ENCODE measurements at places on chromosomes 5 and 9. TPM values are rescaled to one million over a fixed set of nuclear protein-coding genes. Genes with fewer than 3 reads are reported as not detected.

DNA sequence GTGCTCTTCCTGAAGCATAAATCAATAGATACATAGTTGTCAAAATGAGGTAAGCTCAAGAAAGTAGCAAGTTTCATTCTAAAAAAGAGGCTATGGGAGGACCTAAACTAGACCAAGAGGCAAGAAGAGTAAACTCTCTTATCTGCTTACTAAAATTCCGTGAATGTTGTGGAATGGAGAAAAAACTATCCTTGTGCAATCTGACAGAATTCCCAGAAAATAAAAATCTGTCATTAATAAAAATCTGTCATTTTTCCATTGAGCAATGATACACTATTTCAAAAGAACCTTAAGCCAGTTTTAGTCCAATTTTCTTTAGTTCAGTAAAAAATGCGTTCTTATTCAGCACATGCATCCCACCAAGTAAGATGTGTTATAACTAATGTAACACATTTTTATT lies 15.9 kb upstream of the FANCC start:
- no peaks in the 10 kb centered on the region for H3K4me1 ChIP-seq
- H3K27ac ChIP-seq = no peak overlapping the region
- H3K4me3 ChIP-seq = no peak overlapping the region

GRCh38 chr5:139844472-139845145 lies 49.0 kb downstream of the PSD2 start:
- H3K27ac ChIP-seq = no peak overlapping the region
- no peaks in the 10 kb centered on the region for H3K36me3 ChIP-seq
- no peak overlapping the region for H3K4me3 ChIP-seq
- H3K4me1 ChIP-seq = no peaks in the 10 kb centered on the region
- peaks cover 18% of the 10 kb centered on the region for H3K27me3 ChIP-seq

DNA sequence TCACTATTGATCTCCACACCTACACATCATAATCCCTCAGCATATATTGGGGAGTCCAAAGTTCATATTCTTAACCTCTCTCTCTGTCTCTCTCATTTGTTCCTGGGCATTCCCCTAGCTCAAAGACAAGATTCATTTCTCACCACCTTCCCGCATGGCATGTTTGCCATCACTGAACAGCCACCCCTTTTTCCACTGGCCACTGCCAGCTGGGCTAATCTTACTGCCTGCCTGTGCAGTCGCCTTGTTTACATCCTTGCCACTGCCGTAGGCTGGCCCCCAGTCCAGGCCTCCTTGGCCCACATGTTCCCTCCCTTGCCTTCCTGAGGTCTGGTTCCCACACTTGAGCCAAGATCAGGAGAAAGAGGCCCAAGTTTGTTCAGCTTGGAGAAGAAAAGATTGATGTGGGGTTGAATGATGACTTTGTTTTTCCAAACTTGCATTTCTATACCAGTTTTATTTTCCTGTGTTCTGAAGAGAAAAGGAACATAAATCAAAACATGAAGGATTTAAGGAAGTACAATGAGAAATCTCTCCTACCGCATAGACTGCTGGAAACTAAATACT lies 80.2 kb downstream of the PLAC8L1 start:
- H3K27me3 ChIP-seq = 0 out of 2 replicates have a peak, but pooled peaks cover 4% of the 10 kb centered on the region
- H3K36me3 ChIP-seq = no peaks in the 10 kb centered on the region
- no peak overlapping the region for H3K4me3 ChIP-seq
- no peak for DNase-seq
- H3K4me1 ChIP-seq = no peaks in the 10 kb centered on the region
- H3K27ac ChIP-seq = no peak overlapping the region

DNA sequence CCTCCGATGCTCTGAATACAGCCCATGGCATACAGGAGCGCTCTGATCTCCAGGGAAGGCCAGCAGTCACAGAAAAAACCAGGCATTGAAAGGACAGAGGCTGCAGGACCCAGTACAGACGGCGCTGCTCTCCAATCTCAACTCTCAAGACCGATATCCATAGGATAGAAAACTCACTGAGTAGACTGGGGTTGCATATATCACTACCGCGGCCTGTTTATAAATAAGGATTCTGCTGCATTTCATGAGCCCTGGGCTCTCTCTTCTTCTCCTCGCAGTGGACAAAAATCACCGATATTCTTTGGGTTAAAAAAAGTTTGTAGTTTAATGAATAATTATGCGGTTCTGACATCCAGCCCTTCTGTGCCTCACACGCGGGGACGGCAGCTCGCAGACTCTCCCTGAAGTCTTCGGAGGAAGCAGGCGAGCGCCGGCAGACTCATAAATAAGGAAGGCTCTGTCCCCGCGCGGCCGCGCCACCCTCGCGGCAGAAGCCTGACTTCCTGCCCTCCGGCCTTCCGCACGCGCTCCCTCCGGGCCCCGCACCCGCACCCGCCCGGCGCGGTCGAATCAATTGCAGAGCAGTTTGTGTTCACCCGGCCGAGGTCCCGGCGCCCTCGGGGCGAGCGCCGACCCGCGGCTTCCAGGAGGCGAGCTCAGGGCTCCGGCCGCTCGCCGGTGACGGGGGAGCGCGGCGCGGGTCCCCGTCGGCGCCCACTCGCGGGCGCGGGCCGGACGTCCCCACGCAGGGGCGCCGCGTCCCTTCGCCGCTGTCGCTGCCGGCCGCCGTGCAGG lies at the start of gene FAM78A:
FAM78A (minus strand) TSS at position 417 of the 795 bp plus-strand sequence; CDS start at position 86, 331 bp downstream.
- H3K27me3 ChIP-seq = peaks cover 8% of the 10 kb centered on the region
- H3K4me3 ChIP-seq = peak within 1 kb of the TSS; percentile 81
- H3K36me3 ChIP-seq = no peaks in the 10 kb centered on the region
- no peak within 1 kb of the TSS for H3K27ac ChIP-seq

DNA sequence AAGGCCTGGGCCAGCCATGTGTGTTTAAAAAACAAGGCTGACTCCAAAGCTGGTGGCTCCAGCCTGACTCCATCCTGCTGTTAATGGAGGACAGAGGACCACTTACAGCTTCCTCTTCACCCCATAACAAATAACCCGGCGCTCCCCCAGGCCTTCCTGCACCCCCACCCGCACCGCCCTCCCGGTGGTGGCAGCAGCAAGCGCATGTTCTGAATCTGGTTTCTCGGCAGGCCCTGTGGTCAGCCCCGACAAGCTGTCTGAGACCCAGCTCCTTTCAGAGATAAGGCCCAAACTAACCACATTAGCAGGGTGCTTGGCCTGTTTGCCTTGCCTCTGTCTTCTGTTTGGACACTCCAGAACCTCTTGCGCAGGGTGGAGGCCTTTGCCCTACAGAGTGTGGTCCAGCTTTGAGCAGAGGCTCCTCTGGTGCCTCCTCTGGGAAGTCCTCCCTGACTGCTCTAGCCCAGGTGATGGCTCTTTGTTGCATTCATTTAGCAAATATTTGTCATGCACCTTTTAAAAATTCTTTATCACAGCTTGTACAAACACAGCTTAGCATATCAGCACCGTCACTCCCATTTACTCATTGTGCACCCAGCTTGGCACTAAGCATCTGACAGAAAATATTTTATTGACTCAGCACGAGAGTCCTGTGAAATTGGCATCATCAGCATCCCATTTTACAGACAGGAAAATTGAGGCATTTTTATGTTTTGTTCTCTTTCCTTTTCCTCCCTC lies 78.4 kb downstream of the NDFIP1 start:
- no peak overlapping the region for H3K27ac ChIP-seq
- no peak for DNase-seq

- no peaks in the 10 kb centered on the region for H3K36me3 ChIP-seq
- no peaks in the 10 kb centered on the region for H3K27me3 ChIP-seq
- peaks cover 9% of the 10 kb centered on the region for H3K4me1 ChIP-seq
- no peak for DNase-seq
Observed at GRCh38 chr9:76717176-76717575, 47.1 kb upstream of the PCA3 start.

GRCh38 chr5:74546796-74547195 lies 93.7 kb downstream of the ENC1 start:
- no peaks in the 10 kb centered on the region for H3K36me3 ChIP-seq
- H3K27ac ChIP-seq = no peak overlapping the region
- DNase-seq = peak; percentile 48
- no peak overlapping the region for H3K4me3 ChIP-seq
- H3K27me3 ChIP-seq = no peaks in the 10 kb centered on the region

- H3K36me3 ChIP-seq = no peaks in the 10 kb centered on the region
- H3K4me1 ChIP-seq = peaks cover 9% of the 10 kb centered on the region
- H3K4me3 ChIP-seq = peak overlapping the region; percentile 86
- H3K27ac ChIP-seq = peak overlapping the region; percentile 47
- DNase-seq = peak; percentile 62
Observed at GRCh38 chr5:54309691-54310432, 511 bp downstream of the ARL15 start.

DNA sequence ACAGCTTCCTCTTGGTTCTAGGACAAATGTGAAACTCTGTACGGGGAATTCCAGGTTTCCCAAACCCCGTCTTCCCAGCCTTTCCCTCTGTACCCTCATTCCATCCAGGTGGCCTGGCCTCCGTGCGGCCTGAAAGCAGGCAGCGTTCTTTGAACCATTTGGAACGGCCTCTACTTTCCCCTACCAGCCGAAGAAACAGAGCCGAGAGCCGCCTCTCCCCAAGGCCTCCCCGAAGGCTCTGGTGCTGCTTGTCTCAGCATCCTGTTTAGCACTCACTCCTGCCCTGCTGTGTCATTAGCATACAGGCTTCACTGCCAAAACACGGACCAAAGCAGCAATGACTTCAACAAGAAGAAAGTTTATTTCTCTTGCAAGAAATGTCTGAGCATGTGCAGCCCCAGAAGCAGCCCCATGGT lies 137.7 kb downstream of the HSD17B3 start:
- no peaks in the 10 kb centered on the region for H3K4me1 ChIP-seq
- DNase-seq = no peak
- H3K27me3 ChIP-seq = no peaks in the 10 kb centered on the region
- H3K36me3 ChIP-seq = no peaks in the 10 kb centered on the region

- peaks cover 28% of the 10 kb centered on the region for H3K36me3 ChIP-seq
- H3K27me3 ChIP-seq = no peaks in the 10 kb centered on the region
- H3K27ac ChIP-seq = peak overlapping the region; percentile 21
- H3K4me1 ChIP-seq = peaks cover 10% of the 10 kb centered on the region
Observed at GRCh38 chr9:120532891-120533290, 47.1 kb downstream of the CDK5RAP2 start.

DNA sequence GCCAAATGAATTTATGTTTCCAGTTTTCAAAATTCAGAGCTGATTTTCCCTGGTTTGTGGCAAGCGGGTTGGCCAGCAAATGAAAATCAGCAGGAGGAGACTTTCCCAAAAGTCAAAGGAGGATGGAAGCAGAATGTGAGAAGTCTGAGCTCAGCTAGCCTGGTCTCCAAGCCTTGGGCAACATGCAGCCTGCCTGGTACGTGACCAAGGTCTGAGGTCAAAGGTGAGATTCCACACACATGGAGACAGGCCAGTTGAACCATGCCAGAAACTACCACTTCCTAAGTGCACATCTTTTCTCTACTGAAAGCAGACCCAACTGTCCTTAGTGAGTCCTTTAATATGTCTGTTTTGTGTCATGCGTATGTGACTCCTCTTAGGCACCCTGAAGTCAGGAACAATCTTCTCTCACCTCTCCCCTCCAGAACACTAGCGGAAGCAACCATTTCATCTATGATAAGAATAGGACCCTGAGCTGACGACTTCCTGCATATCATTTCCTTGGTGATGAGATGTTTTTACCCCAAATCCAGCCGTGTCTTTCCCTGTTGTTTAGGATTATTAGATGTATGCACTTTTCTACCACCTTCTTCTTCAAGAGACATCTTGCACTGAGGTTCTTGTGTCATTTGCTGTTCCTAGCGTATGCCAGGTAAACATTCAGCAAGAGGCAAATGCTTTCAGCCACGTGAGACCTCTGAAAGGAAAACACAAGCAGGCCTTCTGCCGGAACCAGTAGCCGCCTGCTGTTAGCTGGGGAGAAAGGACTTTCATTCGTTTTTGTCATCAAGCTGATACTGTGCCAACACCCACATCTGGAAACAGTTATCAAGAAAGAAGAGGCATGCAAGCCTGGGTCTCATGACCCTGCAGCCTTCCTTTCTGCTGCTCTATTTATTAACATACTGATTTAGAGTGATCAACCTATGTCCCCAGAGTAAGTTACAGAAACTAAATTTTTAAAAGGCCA lies 9.7 kb upstream of the TGFBI start:
- peak overlapping the region; percentile 100 for H3K27ac ChIP-seq
- no peaks in the 10 kb centered on the region for H3K27me3 ChIP-seq
- peak; percentile 96 for DNase-seq
- no peaks in the 10 kb centered on the region for H3K36me3 ChIP-seq
- peak overlapping the region; percentile 34 for H3K4me3 ChIP-seq
- peaks cover 86% of the 10 kb centered on the region for H3K4me1 ChIP-seq

DNA sequence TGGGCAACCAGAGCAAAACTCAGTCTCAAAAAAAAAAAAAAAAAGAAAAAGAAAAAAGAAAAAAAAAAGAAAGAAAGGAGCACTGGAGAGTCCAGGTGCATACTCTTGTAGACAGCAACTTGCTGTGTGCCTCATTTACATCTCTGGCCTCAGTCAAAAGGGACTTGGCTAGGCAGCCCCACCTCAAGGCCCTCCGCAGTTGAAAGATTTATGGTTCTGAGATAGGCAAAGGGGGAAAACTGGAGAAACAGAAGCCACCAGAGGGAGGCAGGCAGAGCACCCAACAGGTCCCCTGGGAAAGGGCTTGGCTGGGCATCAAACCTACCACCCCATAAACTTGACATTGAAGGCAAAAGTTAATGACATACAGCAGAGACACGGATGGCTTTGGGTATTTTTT lies 6.1 kb downstream of the ORM2 start:
- H3K36me3 ChIP-seq = no peaks in the 10 kb centered on the region
- no peaks in the 10 kb centered on the region for H3K27me3 ChIP-seq
- H3K4me1 ChIP-seq = no peaks in the 10 kb centered on the region
- DNase-seq = no peak
- H3K27ac ChIP-seq = no peak overlapping the region
- no peak overlapping the region for H3K4me3 ChIP-seq

DNA sequence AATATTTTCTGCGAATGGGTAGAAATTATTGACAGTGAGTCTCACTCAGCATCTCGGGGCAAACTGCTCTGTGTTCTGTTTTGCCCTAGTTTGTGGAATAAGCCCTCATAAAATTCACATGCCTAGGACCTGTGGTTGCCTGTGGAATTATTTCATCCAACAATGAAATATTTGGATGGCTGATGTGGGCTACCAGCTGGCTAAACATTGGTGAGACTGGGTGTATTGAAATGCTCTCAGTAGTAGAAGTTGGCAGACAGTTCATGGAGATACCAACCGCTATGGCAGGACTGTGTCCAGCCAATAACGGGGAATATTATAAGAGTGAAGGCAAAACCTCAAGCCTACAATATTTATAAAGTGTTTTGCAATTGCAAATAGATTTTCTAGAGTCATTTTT lies 344.1 kb upstream of the RPS23 start:
- H3K27me3 ChIP-seq = 0 out of 2 replicates have a peak, but pooled peaks cover 3% of the 10 kb centered on the region
- H3K36me3 ChIP-seq = no peaks in the 10 kb centered on the region
- no peak overlapping the region for H3K27ac ChIP-seq

GRCh38 chr9:97075289-97075985 lies 36.5 kb upstream of the CTSV start:
- no peak for DNase-seq
- peaks cover 13% of the 10 kb centered on the region for H3K27me3 ChIP-seq
- no peaks in the 10 kb centered on the region for H3K4me1 ChIP-seq
- H3K27ac ChIP-seq = no peak overlapping the region
- H3K36me3 ChIP-seq = no peaks in the 10 kb centered on the region
- H3K4me3 ChIP-seq = no peak overlapping the region

DNA sequence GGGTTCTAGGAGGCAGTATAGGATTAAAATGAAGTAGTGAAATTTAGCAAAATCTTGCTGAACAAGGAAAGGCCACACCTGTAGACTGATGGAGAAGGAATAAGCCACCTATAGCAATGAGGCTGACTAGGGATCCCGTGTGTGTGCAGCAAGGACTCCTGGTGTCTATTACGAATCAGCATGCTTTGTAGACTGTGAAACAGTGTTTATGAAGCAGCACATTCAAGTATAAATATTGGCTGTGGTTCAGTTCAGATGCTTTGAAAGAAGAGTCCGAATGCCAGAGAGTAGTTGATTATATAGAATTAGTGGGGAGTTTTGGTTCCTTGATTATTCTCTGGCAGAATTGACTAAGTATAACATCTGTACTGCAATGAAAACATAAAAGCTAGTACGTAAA lies 41.8 kb downstream of the CAST start:
- H3K27me3 ChIP-seq = no peaks in the 10 kb centered on the region
- peaks cover 53% of the 10 kb centered on the region for H3K4me1 ChIP-seq

The NTNG2 gene
- 2.5 TPM for total RNA-seq

The HAND1 gene
- not detected for total RNA-seq
